ENCODE measurements at places on chromosomes 5 and 9. TPM values are rescaled to one million over a fixed set of nuclear protein-coding genes. Genes with fewer than 3 reads are reported as not detected.
A peak's percentile ranks its signal among the peaks of the same experiment; 100 is the strongest.

DNA sequence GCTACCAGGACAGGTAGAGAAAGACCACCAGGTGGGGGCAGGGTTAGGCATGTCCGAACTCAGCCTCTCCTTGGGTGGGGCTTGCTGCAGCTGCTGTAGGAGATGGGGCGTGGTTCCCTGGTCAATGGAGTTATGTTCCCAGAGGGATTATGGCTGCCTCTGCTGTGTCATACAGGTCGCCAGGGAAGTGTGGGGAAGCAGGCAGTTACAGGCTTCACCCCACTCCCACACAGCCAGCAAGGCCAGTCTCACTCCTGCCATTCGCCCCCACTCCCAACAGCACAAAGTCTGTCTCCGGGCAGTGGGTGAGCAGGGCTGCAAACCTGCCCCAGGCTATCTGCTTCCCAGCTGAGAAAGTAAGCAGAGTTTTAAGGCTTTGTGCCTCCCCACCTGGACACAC, 20.0 kb upstream of the CEP72 start:
- H3K27ac ChIP-seq = no peak overlapping the region
- no peaks in the 10 kb centered on the region for H3K36me3 ChIP-seq

DNA sequence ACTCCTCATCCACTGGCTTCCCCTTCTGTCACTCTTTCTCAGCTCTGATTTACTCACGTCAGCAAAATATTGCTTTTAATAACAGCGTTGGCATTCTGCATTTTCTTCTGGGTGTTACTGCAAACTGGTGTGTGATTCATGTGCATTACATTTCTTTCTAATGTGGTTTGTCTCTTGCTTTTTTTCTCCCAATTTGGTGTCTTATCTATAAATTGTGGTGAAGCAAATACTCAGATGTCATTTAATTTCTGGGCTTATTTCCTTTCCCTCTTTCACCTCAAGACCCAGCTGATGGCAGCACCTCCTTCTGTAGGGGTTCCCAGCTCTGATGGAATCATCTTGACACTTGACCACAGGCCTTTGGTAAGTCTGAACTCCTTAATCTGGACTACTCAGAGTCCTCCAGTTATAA, 180.7 kb upstream of the ZNF618 start:
- peak; percentile 27 for DNase-seq
- peaks cover 30% of the 10 kb centered on the region for H3K4me1 ChIP-seq
- no peaks in the 10 kb centered on the region for H3K36me3 ChIP-seq
- peak overlapping the region; percentile 38 for H3K4me3 ChIP-seq

DNA sequence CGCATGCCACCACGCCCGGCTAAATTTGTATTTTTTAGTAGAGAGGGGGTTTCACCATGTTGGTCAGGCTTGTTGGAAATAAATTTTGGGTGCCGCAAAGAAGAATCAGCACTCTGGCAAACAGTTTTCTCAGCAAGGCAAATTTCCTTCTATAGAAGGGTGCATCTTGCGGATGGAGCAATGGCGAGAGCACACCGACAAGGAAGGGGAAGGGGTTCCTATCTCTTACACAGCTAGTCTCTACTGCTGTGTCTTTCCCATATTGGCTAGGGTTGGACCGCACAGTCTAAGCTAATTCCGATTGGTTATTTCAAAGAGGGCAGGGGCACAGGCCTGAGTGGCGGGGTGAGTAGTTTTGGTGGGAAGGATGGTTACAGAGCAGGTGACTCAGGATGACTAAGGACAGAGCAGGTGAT, 707 bp downstream of the GTF3C5 start:
- peaks cover 13% of the 10 kb centered on the region for H3K27me3 ChIP-seq
- H3K27ac ChIP-seq = peak overlapping the region; percentile 99
- DNase-seq = no peak
- H3K4me1 ChIP-seq = peaks cover 64% of the 10 kb centered on the region
- no peaks in the 10 kb centered on the region for H3K36me3 ChIP-seq

DNA sequence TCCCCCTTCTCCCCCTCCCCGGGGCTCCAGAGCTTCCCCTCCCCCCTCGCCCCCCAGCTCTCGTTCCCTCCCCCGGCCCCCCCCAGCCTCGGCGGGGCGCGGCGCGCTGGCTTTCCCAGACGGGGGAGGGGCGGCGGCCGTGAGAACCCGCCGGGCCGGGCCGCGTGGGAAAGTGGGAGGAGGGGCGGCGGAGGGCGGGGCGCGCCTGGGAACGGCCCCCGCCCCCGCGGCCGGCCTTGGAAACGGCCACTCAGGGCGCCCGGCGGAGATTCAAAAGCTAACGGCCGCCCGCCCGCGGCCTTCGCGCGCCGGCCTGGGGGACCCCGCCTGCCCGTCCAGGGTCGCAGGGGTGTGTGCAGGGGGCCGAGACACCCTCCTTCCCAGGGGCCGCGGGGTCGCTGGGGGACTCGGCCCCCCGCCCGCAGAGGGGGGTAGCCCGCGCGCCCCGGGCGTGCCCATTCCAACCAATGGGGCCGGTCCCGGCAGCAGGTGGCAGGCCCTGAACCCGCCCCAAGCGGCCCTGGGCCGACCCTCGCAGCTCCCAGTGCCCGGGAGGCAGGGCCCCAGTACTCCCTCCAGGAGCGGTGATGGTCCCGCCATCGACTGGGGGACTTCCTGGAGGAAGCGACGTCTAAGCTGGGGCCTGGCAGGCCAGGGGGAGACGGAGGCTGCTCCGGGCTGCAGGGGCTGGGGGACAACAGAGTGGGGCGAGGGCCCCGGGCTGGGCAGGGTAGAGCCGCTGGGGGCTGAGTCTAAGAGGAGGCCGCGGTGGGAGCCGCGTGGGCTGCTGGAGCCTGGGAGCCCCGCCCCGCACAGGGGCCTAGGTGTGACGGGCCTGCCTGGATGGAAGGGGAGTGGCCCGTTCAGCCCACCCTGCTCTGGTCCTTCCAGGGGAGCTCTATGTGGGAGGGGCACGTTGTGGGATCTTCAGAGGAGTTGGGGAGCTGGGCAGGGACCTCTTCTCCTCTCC, 14.2 kb upstream of the NRARP start:
- no peaks in the 10 kb centered on the region for H3K36me3 ChIP-seq
- peak overlapping the region; percentile 47 for H3K4me3 ChIP-seq
- H3K27ac ChIP-seq = no peak overlapping the region
- DNase-seq = no peak
- no peaks in the 10 kb centered on the region for H3K27me3 ChIP-seq

DNA sequence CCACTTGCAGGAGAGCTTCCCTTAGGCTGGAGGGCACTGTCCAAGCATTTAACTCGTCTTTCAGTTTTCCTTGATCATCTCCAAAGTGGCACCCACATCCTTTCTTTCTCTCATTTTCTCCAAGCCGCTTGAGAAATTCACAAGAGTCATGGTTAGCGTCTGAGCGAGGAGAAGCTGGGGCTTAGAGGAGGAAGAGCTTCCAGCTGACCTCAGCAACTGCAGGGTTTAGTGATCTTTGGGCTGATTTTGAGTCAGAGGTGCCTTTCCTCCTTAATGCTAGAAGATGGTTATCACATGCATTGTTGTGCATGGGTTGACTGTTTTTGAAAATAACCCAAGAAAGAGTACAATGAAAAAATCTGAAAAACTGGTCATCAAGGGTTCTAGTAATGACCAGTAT, 134.7 kb downstream of the GADD45G start:
- H3K27ac ChIP-seq = no peak overlapping the region
- peaks cover 37% of the 10 kb centered on the region for H3K4me1 ChIP-seq
- H3K27me3 ChIP-seq = peaks cover 8% of the 10 kb centered on the region
- no peaks in the 10 kb centered on the region for H3K36me3 ChIP-seq

- H3K27me3 ChIP-seq = peaks cover 20% of the 10 kb centered on the region
- peaks cover under 1% of the 10 kb centered on the region for H3K36me3 ChIP-seq
- peak overlapping the region; percentile 77 for H3K27ac ChIP-seq
- H3K4me1 ChIP-seq = peaks cover 37% of the 10 kb centered on the region
Measured at GRCh38 chr5:74640954-74641734, 616 bp upstream of the ENC1 start.

DNA sequence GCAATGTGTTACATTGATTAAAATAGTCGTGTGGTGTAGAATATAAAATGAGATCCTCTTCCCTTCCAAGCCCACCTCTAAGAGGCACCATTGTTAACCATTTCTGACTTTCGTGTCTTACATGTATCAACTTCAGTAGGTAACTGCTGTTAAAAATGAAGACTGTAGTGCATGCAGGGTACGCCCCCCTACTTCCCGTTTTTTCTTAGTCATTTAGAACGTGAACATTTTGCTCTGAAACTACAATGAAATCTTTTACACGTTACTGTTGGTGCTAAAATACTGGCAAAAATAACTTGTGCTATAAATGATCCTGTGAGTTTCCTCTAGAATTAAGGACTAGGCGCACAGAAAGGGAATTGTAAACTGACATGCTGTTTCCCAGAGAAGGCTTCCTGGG, 41.5 kb downstream of the WNK2 start:
- no peak overlapping the region for H3K27ac ChIP-seq
- H3K4me1 ChIP-seq = no peaks in the 10 kb centered on the region
- peaks cover 10% of the 10 kb centered on the region for H3K27me3 ChIP-seq
- H3K36me3 ChIP-seq = no peaks in the 10 kb centered on the region
- no peak for DNase-seq

DNA sequence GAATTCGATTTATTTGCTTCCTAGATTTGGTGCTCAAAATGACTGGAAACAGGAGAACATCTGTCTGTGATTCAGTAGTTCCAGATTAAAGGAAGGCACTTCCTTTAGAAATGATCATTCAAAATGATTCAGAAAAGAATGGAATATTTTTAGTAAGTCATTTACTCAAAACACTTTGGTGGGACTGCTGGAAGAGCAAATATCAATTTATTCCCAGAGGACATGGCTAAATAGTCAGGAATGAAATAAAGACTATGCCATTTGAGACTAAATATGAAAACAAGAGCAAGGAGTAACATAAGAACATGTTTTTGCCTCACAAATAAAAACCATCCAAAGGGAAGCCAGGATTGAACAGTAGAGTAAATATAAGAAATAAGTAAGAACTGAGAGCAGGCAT, 138.6 kb upstream of the RASA1 start:
- H3K27me3 ChIP-seq = no peaks in the 10 kb centered on the region
- no peak overlapping the region for H3K27ac ChIP-seq
- H3K4me3 ChIP-seq = no peak overlapping the region
- H3K4me1 ChIP-seq = peaks cover 22% of the 10 kb centered on the region

EPB41L4A gene
- 2.4 TPM for polyA plus RNA-seq

PCDHA5 gene
- polyA plus RNA-seq = not detected

CD274 gene
- polyA plus RNA-seq = 3.1 TPM
